ENCODE measurements at places on chromosomes 5 and 9.

GRCh38 chr5:154301726-154302125 is 111.2 kb downstream of the GALNT10 start:
- no peak for DNase-seq

DNA sequence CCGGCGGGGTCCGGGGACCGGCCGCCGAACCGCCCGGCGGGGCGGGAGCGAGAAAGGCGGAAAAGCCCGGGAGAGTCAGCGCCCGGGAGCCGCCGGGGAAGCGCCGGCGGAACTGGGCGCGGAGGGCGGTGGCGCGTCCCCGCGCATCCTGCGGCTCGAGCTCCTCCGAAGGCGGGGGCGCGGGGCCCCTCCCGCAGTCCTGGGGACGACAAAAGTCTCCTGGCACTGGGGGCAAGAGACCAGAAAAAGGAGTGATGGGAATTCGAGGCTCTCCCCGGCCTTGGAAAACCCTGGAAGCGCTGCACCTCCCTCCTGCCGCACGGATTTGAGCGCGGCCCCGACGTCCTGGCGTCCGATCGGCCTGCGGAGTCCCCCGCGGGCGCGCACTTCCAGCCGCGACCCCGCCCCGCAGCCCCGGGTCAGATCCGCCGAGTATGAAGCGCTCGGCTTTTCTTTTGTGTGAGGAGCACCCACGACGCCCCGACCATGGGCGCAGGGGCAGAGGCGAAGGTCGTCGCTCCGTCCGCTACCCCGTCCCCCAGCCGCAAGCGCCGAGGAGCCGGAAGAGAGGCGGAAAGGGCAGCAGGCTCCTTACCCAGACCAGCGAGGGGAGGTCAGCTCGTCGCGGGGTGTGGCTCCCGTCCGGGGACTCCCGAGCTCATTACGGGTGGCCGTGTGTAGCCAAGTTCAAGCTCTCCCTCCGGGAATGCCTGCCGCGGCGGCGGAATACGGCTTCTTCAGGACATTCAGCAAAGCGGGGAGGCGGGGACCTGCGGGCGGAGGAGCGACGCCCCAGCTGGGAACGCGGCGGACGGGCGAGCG is at the start of gene EPB41L4A:
Gene EPB41L4A (minus strand): TSS at position 114 of the 822 bp plus-strand sequence. CDS start 238 bp downstream, outside the sequence.
- DNase-seq, result no peak

- no peak for DNase-seq
These were observed 19.4 kb downstream of the LHX2 start for GRCh38 chr9:124030969-124031451.

GRCh38 chr5:54616031-54616430 is 98.5 kb downstream of the SNX18 start:
- no peak for DNase-seq

DNA sequence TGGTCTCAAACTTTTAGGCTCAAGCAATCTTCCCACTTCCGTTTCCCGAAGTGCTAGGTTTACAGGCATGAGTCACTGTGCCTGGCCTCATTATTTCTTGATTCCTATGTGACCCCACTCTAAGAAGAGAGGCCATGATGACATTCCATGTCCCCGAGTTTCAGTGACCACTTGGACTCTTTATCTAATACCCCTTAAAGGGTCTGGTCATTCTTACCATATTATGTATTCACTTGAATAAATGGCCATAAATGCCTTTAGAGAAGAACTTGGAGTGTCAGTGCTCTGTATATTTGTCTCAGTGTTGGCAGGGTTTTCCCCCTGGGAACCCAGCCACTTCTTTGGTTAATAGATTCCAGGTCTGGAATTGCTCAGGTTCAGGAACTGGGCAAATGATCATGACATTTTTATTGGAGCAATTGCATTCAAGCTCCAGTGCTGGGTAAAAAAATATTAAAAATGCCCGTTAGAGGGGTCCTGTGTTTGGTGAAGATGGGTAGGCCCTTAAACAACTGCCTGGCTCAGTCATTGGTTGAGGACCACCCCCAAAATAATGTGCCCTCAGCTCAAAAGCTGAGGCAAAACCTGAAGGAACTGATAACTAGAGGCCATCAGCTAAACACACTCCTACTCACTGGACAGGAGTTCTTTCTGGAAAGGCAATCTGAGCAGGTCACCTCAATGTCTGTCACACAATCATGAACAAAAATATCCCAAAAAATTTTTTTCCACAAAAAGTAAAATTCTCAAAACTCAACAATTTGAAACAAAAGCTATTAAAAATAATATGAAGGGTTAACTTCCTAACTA is 186.6 kb upstream of the ZNF608 start:
- DNase-seq, result no peak

- DNase-seq, result no peak
These were observed 5.3 kb downstream of the SLC1A3 start for GRCh38 chr5:36611520-36612274.

DNA sequence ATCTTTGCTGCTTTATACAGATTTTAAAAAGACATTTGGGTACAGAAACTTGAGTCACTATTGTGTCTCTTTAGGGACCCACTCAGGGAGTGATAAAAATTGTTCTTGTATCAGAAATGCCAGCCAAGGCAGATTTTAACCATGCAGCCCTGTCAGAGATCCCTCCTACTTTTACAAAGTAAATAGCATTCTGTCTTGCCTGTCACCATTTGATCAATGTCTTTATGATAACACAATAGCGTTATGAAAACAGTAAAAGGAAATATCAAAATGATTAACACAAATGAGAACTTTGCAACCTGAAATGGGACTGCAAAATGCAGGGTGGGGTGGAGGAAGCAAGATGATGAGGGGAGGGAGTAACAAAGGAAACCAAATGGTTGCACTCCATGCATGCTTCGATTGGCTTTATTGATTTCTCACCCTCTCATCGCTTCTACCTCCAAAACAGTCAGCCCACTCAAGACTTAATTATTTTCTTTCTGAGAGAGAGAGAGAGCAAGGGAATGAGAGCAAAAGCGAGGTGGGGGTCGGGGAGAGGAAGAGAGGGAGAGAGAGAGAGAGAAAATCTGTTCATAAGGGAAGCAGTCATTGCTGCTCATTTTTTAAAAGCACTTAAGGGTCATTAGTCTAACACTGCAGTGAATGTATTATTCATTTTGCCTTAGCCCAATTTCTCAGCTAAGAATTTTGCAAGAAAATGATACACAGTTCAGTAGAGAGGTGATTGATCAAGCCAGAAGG is 576.5 kb downstream of the CSNK1G3 start:
- no peak for DNase-seq

GRCh38 chr9:79353856-79354520 is 217.8 kb upstream of the TLE4 start:
- no peak for DNase-seq

DNA sequence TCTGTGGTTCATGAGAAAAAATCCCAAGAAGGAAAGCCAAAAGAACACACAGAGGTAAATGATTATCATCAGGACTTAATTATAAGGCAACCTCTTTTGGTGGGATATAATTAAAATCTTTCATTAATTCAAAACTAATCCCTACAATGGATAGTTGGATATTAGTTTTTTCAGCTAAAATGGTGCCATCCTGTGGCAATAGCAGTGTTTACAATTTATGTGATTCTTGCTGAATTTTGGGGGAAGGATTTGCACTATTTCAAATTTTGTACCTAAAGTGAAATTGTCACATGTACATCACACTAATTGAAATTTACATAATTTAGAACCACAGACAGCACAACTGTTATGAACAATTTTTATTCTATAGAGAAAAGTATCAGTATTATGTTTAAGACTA is 67.0 kb downstream of the CAST start:
- DNase-seq, result no peak

DNA sequence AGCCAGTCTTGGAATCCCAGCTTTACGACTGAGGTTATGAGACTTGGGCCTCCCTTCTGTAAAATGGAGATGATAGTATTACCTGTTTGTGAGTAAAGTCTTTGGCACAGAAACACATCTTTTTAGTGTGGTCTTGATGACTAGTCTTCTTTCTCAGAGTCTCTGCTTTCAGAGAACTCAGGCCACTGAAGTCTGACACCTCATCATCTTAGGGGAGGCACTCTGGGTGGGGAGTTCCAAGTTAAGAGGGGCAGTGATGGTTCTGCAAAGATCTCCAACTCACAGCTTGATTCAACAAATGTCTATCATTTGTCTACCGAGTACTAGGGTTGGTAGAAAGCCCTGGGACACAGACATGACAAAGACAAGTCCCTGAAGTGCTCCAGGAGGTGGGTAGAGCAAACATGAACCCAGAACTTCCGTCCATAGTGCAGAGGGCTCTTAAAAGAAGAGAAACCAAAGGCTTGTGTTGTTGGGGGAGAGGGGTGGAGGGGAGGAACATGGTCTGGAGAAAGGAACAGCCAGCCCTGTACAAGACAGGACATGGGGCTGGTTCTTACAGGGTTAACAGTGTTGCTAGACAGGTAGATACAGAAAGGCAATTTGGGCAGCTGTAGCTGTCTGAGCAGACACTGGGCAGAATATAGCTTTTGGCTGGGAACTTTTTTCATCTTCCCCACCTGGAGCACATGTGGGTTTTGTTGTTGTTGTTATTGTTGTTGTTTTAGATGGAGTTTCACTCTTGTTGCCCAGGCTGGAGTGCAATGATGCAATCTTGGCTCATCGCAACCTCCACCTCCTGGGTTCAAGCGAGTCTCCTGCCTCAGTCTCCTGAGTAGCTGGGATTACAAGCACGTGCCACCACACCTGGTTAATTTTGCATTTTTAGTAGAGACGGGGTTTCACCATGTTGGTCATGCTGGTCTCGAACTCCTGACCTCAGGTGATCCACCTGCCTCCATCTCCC is 2.6 kb upstream of the CD14 start:
- DNase-seq, result no peak

- no peak for DNase-seq
These were observed 150.4 kb downstream of the GABRB2 start for GRCh38 chr5:161396171-161396570.

DNA sequence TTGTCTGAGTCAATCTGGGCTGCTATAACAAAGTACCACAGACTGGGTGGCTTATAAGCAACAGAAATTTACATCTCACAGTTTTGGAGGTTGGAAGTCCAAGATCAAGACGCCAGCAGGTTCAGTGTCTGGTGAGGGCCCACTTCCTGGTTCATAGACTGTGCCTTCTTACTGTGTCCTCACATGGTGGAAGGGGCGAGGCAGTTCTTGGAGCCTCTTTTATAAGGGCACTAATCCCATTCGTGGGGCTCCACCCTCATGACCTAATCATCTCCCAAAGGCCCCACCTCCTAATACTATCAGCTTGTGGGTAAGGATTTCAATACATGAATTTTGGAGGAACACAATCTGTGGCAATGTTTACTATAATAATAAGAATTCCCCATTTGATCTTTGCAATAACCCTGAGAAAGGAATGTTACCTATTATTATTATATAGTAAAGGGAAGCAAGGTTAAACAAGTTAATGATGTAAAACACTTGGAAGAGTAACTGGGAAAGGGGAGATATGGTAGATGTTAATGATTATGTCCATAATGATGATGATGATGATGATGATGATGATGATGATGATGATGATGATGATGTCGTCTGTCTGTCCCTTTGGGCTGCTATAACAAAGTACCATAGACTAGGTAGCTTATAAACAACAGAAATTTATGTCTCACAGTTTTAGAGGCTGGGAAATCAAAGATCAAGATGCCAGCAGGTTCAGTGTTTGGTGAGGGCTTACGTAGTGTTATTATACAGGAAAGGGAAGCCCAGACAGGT is 40.8 kb downstream of the WHRN start:
- no peak for DNase-seq

DNA sequence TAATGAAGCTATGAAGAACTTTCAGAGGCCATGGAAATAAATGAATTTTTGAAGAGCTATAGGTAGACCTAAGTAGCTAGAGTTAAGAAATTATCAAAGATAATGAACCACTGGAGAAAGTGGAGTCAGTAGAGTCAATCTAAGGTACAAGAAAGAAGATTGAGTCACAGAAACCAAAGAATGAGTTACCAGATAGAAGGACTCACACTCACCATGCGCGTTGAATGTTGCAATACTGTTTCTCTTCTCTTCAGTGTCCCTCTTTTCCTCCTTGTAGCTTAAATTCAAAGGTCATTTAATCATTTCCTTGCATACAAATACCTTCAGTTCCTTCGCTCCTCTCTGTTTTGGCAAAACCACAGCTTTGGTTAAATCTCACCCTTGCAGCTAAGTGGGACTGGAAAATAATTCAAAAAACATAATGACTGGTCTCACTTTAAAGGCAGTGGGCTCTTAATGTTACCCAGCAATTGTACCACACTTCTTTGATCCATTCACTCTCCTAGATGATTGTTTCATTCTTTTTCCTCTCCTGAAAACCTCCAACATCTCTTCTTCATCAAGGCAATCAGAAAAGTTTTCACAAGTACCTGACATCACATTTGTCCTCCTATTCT is 58.3 kb downstream of the NIPBL start:
- DNase-seq, result no peak

- DNase-seq, result no peak
These were observed 76.2 kb upstream of the IL6ST start for GRCh38 chr5:56070851-56071465.

DNA sequence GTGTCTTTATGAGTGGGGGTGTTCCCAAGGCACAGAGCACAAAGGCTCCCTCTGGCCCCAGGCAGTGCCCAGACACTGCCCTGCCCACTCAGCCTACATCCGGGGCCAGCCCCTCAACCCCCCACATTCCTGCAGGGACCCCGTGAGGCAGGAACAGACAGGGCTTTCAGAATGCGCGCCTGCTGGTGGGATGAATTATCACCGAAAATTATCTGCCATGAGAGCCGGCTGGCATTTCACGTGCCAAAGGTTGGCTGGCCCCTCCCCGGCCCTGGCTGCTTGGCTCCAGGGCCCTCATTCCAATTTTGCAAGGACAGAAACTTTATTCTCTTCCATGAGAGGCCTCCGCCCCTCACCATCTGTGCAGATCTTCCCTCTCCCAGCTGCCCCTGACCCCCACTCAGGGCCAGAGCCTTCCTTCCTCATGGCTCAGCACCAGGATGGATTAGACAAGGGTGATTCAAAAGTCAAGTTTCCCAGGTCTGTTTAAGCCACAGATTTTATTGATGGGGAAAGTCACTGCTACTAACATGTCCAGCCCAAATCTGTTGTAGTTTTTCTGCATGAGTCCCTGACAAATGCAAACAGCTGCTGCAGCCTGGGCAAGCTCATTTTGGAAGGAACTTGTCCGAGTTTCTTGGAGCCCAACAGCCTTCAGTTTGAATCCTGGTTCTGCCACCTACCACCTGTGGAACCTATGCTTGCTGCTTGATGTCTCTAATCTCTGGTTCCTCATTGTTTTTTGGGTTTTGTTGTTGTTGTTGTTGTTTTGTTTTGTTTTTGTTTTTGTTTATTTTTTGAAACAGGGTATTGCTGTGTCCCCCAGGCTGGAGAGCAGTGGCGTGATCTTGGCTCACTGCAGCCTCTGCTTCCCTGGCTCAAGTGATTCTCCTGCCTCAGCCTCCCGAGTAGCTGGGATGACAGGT is 32.3 kb upstream of the WDR38 start:
- DNase-seq, result no peak

GRCh38 chr9:88593537-88594185 is 58.7 kb downstream of the NXNL2 start:
- peak; percentile 48 for DNase-seq

DNA sequence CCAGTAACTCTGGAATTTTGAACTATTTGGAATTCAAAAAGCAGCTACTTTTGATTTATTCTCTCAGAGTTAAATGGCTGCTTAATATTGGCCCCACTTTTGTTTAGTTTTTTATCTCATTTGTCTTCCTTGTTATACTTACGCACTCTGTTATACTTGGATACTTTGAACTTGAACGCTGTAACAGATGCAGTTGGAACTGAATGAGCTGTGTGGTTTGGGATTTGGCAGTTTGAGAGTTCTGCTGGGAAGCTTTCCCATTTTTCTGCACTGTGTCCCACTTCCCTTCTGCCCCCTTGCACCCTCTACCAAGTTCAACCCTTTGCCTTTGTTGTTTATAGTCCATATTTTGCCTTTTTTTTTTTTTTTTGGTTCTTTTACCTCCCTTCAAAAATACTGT is 3.8 kb downstream of the RHOBTB3 start:
- DNase-seq, result no peak
